Ovary (tissue), 10 donors: ENCODE measurements at places on chromosomes 16 and 17.

DNA sequence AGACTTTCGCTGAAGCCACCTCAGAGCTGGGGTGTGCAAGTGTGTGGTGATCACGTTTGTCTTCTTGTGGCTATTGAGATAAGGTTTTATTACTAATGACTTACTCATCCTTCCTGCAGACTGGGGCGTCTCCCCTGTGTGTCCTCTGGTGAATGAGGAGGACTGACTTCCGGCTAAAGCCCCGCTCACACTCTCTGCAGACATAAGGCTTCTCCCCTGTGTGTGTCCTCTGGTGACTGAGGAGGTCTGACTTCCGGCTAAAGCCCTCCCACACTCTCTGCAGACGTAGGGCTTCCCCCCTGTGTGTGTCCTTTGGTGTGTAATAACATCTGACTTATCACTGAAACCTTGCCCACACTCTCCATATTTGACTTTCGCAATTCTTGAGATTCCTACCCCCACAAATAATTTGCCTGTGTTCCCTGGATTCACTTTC lies 19.4 kb downstream of the PRDM7 start:
- no peaks in the 10 kb centered on the region for H3K27me3 ChIP-seq
- no peak overlapping the region for H3K4me3 ChIP-seq
- no peaks in the 10 kb centered on the region for H3K36me3 ChIP-seq
- no peak for DNase-seq

- peak within 1 kb of the TSS; percentile 63 for H3K27ac ChIP-seq
- H3K27me3 ChIP-seq: no peaks in the 10 kb centered on the region
- no peaks in the 10 kb centered on the region for H3K36me3 ChIP-seq
Observed at GRCh38 chr17:44556832-44557606, at the start of gene FZD2. TSS of gene FZD2 (plus strand) at chr17:44557484. CDS start at chr17:44557689, 205 bp downstream.

- peak overlapping the region; percentile 99 for H3K4me3 ChIP-seq
- no peaks in the 10 kb centered on the region for H3K27me3 ChIP-seq
- H3K4me1 ChIP-seq: peaks cover 4% of the 10 kb centered on the region
- DNase-seq: no peak
- no peaks in the 10 kb centered on the region for H3K36me3 ChIP-seq
- H3K27ac ChIP-seq: peak overlapping the region; percentile 99
Observed at GRCh38 chr17:64504769-64505339, 1.2 kb downstream of the DDX5 start.

- no peaks in the 10 kb centered on the region for H3K36me3 ChIP-seq
- H3K27ac ChIP-seq: no peak overlapping the region
- no peak for DNase-seq
- H3K27me3 ChIP-seq: no peaks in the 10 kb centered on the region
Observed at GRCh38 chr17:3590231-3590630, 19.0 kb downstream of the TRPV1 start.

- no peaks in the 10 kb centered on the region for H3K36me3 ChIP-seq
- H3K27ac ChIP-seq: peak overlapping the region; percentile 32
- DNase-seq: peak; percentile 80
- no peak overlapping the region for H3K4me3 ChIP-seq
- H3K27me3 ChIP-seq: no peaks in the 10 kb centered on the region
Observed at GRCh38 chr17:45371414-45372324, 54.8 kb upstream of the MAP3K14 start.

DNA sequence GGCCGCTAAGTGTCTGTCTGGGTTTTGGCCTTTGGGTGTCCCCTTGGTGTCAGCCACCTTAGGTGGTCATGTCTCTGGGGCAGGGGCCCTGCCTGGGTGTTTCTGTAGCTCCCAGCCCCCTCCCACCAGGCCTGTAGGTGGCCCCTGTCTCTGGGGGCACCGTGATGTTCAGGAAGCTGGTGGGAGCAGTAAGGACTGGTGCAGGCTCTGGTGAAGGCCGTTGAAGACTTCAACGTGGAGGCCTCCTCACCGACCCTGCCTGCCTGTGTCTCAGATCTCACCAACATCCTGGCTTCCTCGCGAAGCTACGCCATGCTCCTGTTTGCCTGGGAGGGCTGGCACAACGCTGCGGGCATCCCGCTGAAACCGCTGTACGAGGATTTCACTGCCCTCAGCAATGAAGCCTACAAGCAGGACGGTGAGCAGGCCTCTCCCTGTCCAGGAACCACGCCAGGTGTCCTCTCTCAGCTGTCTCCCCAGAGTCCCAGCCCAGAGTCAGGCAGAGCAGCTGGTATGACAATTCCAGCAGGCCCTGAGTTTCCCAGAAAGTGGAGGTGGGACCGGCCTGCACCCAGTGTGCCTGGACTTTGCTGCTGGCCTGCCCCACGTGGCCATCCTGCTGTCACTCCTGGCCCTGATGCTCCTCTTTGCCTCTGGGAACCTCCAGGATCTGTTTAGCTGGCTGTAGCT lies 2.8 kb downstream of the ACE start:
- H3K36me3 ChIP-seq: no peaks in the 10 kb centered on the region
- no peak overlapping the region for H3K4me3 ChIP-seq
- no peaks in the 10 kb centered on the region for H3K27me3 ChIP-seq
- no peak overlapping the region for H3K27ac ChIP-seq

DNA sequence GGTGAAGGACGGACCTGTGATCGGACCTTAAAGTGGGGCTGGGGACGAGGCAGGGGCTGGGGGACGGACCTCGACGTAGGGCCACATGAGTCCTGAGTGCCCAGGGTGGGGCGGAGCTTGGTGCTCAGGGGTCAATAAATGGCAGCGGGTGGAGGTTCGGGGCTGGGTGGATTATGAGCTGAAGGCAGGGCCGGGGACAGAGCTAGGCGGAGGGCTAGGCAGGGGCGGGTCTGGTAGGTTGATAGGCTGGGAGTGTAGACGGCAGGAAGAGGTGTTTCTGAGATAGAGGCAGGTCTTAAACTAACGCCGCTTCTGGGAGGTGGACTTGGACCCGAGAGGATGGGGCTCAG lies 733 bp downstream of the CHRNB1 start:
- H3K4me1 ChIP-seq: no peaks in the 10 kb centered on the region
- H3K4me3 ChIP-seq: no peak overlapping the region
- no peaks in the 10 kb centered on the region for H3K27me3 ChIP-seq
- H3K36me3 ChIP-seq: no peaks in the 10 kb centered on the region
- no peak overlapping the region for H3K27ac ChIP-seq

DNA sequence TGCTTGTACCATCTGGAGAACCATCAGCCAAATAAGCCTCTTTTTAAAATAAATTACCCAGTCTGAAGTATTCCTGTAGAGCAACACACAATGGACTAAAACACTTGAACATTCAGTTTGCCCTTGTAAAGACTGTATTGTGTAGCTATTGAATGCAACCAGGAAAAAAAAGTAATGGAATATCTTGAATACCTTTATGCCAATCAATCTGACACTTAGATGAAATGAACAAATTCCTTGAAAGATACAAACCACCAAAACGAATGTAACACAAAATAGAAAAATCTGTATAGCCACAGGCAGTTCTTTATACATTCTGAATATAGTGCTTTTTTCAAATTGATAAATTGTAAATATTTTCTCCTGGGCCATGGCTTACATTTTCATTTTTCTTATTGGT lies 63.3 kb upstream of the KCNJ16 start:
- no peak overlapping the region for H3K4me3 ChIP-seq
- H3K4me1 ChIP-seq: no peaks in the 10 kb centered on the region
- no peak for DNase-seq
- H3K27me3 ChIP-seq: no peaks in the 10 kb centered on the region
- H3K27ac ChIP-seq: no peak overlapping the region

- H3K27me3 ChIP-seq: no peaks in the 10 kb centered on the region
- no peak overlapping the region for H3K4me3 ChIP-seq
- DNase-seq: no peak
- H3K4me1 ChIP-seq: peaks cover 10% of the 10 kb centered on the region
- H3K27ac ChIP-seq: no peak overlapping the region
- no peaks in the 10 kb centered on the region for H3K36me3 ChIP-seq
Observed at GRCh38 chr16:27717726-27718125, 167.8 kb downstream of the KATNIP start.

- no peak overlapping the region for H3K4me3 ChIP-seq
- no peaks in the 10 kb centered on the region for H3K36me3 ChIP-seq
- no peak for DNase-seq
- H3K4me1 ChIP-seq: no peaks in the 10 kb centered on the region
- H3K27ac ChIP-seq: no peak overlapping the region
Observed at GRCh38 chr16:80208015-80208414, 332.8 kb upstream of the DYNLRB2 start.

- H3K27ac ChIP-seq: no peak overlapping the region
- H3K27me3 ChIP-seq: no peaks in the 10 kb centered on the region
- DNase-seq: no peak
Observed at GRCh38 chr17:56642424-56642823, 48.9 kb downstream of the NOG start.

DNA sequence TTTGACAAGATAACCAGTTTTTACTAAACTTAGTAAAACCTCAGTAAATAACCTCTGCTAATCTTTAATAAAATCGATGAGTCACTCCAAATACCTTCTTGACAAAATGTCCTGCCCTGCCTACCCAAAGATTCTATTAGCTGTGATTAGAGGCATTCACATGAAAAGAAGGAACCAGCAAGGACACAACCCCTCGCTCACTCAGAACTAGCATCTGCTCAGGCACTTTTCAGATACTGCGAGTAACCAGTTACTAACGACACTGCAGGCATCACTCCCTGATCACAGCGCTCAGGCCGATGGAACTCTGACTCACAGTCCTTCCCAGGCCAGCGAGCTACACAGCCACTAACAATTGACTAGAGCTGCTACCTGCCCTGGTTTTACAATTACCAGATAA lies 24.3 kb downstream of the PELP1 start:
- DNase-seq: no peak
- H3K27me3 ChIP-seq: no peaks in the 10 kb centered on the region
- H3K36me3 ChIP-seq: no peaks in the 10 kb centered on the region
- no peak overlapping the region for H3K4me3 ChIP-seq
- no peaks in the 10 kb centered on the region for H3K4me1 ChIP-seq

- no peak overlapping the region for H3K27ac ChIP-seq
- no peak for DNase-seq
- H3K36me3 ChIP-seq: no peaks in the 10 kb centered on the region
- no peak overlapping the region for H3K4me3 ChIP-seq
- H3K27me3 ChIP-seq: no peaks in the 10 kb centered on the region
Observed at GRCh38 chr17:41717408-41718286, 5.5 kb downstream of the GAST start.

- no peak overlapping the region for H3K4me3 ChIP-seq
- DNase-seq: peak; percentile 58
- no peaks in the 10 kb centered on the region for H3K36me3 ChIP-seq
- H3K4me1 ChIP-seq: peaks cover 1% of the 10 kb centered on the region
- H3K27me3 ChIP-seq: no peaks in the 10 kb centered on the region
Observed at GRCh38 chr17:28646039-28646754, 1.2 kb upstream of the BLTP2 start.

GRCh38 chr17:62923258-62924150 lies 42.5 kb upstream of the TANC2 start:
- no peaks in the 10 kb centered on the region for H3K4me1 ChIP-seq
- H3K27me3 ChIP-seq: no peaks in the 10 kb centered on the region
- DNase-seq: no peak
- no peak overlapping the region for H3K4me3 ChIP-seq
- no peaks in the 10 kb centered on the region for H3K36me3 ChIP-seq
- no peak overlapping the region for H3K27ac ChIP-seq

DNA sequence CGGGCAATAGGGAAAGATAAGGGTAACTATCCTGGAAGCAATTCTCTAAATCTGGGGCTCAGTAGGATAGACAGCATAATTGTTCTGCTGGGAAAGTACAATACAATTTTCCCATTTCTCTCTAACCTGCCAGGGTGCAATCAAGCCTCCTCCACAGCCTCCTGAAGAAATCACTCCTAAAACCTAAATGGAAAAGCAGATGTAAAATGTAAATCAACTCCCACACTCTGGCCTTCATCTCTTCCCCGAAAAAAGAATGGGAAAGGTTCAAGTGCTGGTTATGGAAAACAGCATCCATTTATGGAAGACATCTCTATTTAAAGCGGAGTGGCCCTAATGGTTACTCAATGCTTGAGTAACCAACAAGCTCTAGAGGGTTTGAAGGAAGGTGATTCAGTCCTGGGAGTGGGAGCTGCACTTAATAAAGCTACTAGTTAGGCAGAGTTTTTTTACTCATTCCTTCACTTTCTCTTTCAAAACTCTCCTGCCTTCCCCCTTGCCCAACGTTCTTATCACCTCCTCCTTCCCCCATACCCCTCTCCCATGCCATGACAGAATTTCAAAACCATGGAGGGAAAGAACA lies 5.1 kb downstream of the MMD start:
- H3K4me1 ChIP-seq: no peaks in the 10 kb centered on the region
- H3K27ac ChIP-seq: no peak overlapping the region
- no peak overlapping the region for H3K4me3 ChIP-seq
- DNase-seq: no peak
- no peaks in the 10 kb centered on the region for H3K27me3 ChIP-seq

DNA sequence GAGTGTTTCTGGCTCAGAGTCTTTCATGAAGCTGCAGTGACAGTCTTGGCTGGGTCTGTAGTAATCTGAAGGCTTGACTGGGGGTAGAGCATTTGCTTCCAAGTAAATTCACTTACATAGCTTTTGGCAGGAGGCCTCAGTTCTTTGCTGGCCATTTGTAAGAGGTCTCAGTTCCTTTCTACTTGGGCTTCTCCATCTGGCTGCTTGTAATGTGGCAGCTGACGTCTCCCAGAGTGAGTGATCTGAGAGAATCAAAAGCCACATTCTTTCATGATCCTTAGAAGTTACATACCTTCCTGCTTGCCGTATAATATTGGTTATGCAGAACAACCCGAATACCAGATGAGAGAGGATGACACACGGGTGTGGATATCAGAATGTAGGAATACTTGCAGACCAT lies 39.8 kb downstream of the NF1 start:
- H3K4me3 ChIP-seq: no peak overlapping the region
- H3K36me3 ChIP-seq: no peaks in the 10 kb centered on the region
- no peak overlapping the region for H3K27ac ChIP-seq
- no peak for DNase-seq
- no peaks in the 10 kb centered on the region for H3K27me3 ChIP-seq
- H3K4me1 ChIP-seq: peaks cover 4% of the 10 kb centered on the region

DNA sequence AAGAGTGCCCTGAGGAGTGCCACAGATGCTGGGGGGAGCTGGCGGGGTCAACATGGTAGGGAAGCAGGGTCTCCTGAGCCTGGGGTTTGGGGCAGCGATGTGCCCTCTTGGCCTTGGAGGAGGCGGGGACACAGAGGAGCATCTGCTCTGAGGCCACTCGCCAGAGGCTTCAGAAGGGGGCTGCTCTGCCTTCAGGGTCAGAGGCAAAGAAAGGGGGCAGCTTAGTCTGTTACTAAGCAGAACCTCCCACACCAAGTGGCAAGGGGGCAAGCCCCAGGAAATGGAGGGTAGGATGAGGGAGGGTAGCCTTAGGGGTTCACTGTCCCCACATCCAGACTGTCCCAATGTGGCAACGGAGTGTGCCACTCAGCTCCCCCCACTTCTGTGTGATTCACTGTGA lies 18.3 kb downstream of the CCDC182 start:
- DNase-seq: no peak
- H3K27me3 ChIP-seq: no peaks in the 10 kb centered on the region
- no peak overlapping the region for H3K27ac ChIP-seq
- no peak overlapping the region for H3K4me3 ChIP-seq
- no peaks in the 10 kb centered on the region for H3K4me1 ChIP-seq
- H3K36me3 ChIP-seq: no peaks in the 10 kb centered on the region
